ENCODE measurements at places on chromosomes 1 and 21. TPM values are rescaled to one million over a fixed set of nuclear protein-coding genes. Genes with fewer than 3 reads are reported as not detected.

DNA sequence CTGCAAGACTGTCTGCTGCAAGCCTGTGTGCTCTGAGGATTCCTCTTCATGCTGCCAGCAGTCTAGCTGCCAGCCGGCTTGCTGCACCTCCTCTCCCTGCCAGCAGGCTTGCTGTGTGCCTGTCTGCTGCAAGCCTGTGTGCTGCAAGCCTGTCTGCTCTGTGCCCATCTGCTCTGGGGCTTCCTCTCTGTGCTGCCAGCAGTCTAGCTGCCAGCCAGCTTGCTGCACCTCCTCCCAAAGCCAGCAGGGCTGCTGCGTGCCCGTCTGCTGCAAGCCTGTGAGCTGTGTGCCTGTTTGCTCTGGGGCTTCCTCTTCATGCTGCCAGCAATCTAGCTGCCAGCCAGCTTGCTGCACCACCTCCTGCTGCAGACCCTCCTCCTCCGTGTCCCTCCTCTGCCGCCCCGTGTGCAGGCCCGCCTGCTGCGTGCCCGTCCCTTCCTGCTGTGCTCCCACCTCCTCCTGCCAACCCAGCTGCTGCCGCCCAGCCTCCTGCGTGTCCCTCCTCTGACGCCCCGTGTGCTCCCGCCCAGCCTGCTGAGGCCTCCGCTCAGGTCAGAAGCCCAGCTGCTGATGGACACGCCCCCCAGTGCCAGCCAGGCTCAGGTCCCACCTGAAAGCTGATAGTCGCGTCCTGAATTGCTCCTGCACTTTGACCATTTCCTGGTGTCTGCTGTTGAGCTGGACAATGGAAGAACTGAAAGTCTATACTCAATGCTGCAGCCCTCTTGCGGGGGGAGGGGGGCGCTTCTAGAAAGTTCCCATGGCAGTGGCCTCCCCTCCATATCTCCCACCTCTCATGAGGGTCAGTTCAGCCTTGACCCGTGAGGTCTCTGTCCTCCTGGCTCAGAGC lies 1.2 kb downstream of the KRTAP10-4 start:
- peaks cover 3% of the 10 kb centered on the region for H3K36me3 ChIP-seq
- DNase-seq = no peak
- H3K4me1 ChIP-seq = no peaks in the 10 kb centered on the region
- no peak overlapping the region for H3K4me3 ChIP-seq

DNA sequence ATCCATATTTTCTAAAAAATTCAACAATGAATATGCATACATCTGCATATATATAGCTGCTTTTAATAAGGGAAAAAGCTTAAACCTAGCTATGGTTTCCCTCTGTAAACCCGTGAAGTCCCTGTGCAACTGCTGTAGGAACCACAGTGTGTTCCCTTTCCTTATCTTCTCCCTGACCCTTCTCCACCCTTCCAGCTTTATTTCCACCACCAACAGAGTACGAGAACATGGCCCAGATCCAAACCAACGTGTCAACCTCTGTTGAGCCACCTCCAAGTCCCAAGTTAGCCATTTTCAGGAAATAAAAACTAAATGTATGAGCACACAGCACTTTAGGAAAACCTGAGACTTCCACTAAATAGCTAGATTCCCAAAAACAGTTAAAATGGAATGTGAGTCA lies 20.3 kb downstream of the SUSD4 start:
- no peak overlapping the region for H3K27ac ChIP-seq
- no peak for DNase-seq
- no peaks in the 10 kb centered on the region for H3K36me3 ChIP-seq
- no peak overlapping the region for H3K4me3 ChIP-seq
- H3K27me3 ChIP-seq = no peaks in the 10 kb centered on the region

GRCh38 chr1:119647734-119648619 lies at the start of gene ZNF697:
ZNF697 (minus strand) TSS chr1:119648266; CDS start chr1:119626100, 22,166 bp downstream.
- H3K4me3 ChIP-seq = peak within 1 kb of the TSS; percentile 94
- H3K27ac ChIP-seq = no peak within 1 kb of the TSS
- H3K4me1 ChIP-seq = peaks cover 13% of the 10 kb centered on the region
- DNase-seq = peak; percentile 96
- H3K36me3 ChIP-seq = peaks cover 3% of the 10 kb centered on the region

DNA sequence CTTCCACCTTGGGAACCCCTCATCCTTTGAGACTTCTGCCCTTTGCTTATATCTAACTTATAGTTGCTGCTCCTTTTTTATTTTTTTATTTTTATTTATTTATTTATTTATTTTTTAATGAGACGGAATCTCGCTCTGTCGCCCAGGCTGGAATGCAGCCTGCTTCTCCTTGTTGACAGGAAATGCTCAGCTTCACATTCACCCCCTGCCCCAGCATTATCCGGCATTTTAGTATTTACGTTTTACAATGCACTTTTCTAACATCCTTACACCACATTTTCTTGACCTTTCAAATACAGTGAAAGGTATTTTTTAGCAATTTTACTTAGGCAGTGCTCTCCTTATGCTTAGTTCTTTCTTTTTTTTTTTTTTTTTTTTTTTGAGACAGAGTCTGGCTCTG lies 14.9 kb downstream of the CXADR start:
- no peak for DNase-seq
- no peak overlapping the region for H3K4me3 ChIP-seq
- H3K27ac ChIP-seq = peak overlapping the region; percentile 70
- peaks cover 32% of the 10 kb centered on the region for H3K36me3 ChIP-seq
- peaks cover 8% of the 10 kb centered on the region for H3K4me1 ChIP-seq
- H3K27me3 ChIP-seq = no peaks in the 10 kb centered on the region

DNA sequence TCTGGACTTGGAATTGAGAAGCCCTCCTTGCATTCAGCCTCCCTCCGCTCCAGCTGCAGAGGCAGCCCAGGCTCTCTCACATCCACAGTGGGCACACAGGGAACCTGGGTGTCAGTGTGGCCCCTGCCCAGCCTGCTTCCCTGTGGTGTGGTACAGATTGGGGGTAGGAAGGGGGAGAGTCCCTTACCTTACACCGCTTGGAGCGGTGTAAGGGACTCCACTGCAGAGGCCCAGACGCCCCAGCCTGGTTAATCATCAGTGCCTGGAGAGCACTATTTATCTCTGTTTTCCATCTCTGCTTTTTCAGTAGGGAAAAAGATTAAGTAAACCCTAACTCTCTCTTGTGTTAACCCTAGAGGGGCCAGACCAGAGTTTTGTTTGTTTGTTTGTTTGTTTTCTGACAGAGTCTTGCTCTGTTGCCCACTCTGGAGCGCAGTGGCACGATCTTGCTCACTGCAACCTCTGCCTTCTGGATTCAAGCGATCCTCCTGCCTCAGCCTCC lies 803 bp upstream of the RHBG start:
- no peaks in the 10 kb centered on the region for H3K27me3 ChIP-seq
- H3K27ac ChIP-seq = no peak overlapping the region
- peak overlapping the region; percentile 45 for H3K4me3 ChIP-seq
- no peaks in the 10 kb centered on the region for H3K36me3 ChIP-seq

- peaks cover 9% of the 10 kb centered on the region for H3K4me1 ChIP-seq
- H3K27me3 ChIP-seq = peaks cover 3% of the 10 kb centered on the region
- peak overlapping the region; percentile 79 for H3K4me3 ChIP-seq
Observed at GRCh38 chr1:210233216-210233494, 559 bp downstream of the SERTAD4 start.

DNA sequence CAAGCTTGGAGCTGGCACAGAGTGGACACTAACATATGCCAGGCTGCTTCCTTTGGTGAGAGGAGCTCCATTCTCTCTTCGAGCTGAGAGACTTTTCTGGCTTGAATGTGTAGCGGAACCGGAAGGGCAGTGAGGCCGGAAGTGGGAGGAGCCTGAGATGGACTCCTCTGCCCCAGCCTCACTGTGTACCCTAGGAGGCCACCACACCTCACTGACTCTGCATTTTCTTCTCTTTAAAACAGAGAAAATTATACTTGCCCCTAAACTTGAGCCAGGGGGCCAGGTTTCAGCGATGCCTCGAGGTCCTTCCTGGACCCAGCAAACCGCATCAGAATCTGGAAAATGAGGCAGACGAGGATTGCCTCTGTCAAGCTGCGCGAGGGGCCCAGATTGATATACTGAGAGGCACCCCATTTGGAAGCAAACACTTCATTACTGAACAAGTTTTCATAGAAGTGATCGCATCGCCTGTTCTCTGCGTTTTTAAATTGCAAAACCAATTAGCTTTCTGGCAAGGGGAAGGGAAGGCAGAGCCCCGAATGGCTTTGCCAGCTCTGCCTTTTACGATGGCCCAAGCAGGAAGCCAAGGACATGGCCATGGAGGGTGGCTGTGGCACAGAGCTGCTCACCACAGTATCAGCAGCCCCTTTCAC lies 708.1 kb downstream of the PTPRU start:
- H3K27me3 ChIP-seq = no peaks in the 10 kb centered on the region
- no peak overlapping the region for H3K4me3 ChIP-seq
- H3K27ac ChIP-seq = no peak overlapping the region
- H3K4me1 ChIP-seq = peaks cover 8% of the 10 kb centered on the region
- no peak for DNase-seq

DNA sequence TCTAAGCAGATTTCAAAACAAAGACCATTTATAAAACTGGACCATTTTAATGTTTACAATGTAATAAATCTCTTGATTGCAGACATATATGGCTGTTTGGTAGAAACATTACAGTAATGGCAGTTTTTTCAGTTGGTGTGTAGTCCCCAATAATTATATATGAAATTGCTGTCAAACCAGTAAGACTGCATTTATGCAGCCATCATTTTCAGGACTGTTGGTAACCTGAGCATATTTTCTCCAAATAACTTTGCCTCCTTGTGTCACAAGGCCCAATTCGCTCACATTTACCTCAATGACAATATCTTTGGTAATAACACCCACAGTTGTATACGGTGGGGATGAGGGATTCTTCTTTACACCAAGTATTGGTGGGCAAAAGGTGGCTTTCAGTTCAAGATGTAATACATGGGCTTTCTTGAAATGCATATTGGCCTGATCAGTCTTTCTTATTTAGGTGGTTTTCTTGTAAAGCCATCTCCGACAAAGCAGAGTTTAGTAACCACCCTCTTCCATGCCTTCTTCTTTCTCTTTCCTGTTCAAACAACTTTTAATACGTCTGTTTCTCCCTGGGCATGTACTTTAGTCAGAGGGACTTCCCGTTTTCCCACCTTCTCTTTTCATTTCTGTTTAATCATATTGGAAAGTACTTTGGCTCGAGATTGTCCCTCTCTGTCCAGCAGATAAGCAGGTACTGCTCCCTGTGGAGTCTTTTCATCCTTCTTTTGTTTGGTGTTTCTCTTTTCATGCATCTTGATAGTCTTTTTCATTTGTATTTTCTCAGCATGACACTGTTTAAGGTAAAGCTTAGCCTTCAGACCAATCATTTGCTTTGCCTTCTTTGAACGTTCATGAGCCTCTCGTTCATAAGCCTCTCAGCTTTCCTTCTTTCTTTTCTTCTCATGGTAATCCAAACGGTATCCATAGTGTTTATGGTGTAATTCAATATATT lies 30.4 kb downstream of the ATP2B4 start:
- no peak for DNase-seq
- no peaks in the 10 kb centered on the region for H3K36me3 ChIP-seq
- H3K27ac ChIP-seq = no peak overlapping the region
- H3K27me3 ChIP-seq = no peaks in the 10 kb centered on the region

GRCh38 chr1:78322928-78323680 lies 167.7 kb upstream of the PTGFR start:
- no peaks in the 10 kb centered on the region for H3K4me1 ChIP-seq
- no peaks in the 10 kb centered on the region for H3K36me3 ChIP-seq
- H3K4me3 ChIP-seq = no peak overlapping the region
- DNase-seq = no peak
- no peak overlapping the region for H3K27ac ChIP-seq

DNA sequence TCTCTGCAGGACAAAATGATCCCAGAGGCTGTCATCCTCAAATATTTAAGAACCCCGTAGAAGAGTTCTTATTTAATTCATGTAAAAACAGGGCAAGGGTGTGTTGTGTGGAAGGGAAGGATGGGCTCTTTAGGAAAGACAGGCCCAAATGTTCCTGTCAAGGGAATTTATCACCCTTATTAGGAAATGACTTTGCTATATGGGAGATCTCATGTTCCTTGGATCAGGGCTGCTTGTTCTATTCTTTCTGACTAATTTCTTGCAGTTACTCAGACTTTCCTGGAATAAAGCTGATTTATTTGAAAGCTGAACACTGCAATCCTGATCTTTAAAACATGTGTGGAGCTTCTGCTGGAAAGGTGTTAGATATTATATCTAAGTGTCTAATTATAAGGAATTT lies 72.8 kb downstream of the SELENOF start:
- no peaks in the 10 kb centered on the region for H3K27me3 ChIP-seq
- no peak for DNase-seq
- no peak overlapping the region for H3K27ac ChIP-seq
- H3K36me3 ChIP-seq = no peaks in the 10 kb centered on the region
- no peaks in the 10 kb centered on the region for H3K4me1 ChIP-seq
- no peak overlapping the region for H3K4me3 ChIP-seq

- DNase-seq = no peak
- no peak overlapping the region for H3K27ac ChIP-seq
- no peak overlapping the region for H3K4me3 ChIP-seq
- no peaks in the 10 kb centered on the region for H3K4me1 ChIP-seq
- no peaks in the 10 kb centered on the region for H3K27me3 ChIP-seq
Observed at GRCh38 chr1:201051399-201051798, 27.9 kb upstream of the KIF21B start.

GRCh38 chr1:72954943-72955342 lies 672.6 kb upstream of the NEGR1 start:
- no peak overlapping the region for H3K27ac ChIP-seq
- H3K36me3 ChIP-seq = no peaks in the 10 kb centered on the region
- DNase-seq = no peak
- no peak overlapping the region for H3K4me3 ChIP-seq
- H3K27me3 ChIP-seq = no peaks in the 10 kb centered on the region

DNA sequence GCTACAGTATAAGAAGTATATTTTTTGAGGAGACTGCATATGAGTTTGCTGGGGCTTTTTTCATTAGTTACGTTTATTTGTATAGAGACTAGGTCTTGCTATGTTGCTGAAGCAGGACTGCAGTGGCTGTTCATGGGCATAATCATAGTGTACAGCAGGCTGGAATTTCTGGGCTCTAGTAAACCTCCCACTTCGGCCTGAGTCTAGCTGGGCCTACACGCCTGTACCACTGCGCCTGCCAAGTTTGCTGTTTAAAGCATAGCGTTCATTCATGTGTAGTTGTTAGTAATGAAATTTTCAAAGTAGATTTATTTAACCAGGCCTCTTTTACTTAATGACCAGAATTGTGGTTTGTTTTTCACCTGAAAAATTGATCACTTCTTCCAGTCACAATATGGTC lies 33.8 kb downstream of the HS2ST1 start:
- 0 out of 2 replicates have a peak, but pooled peaks cover 4% of the 10 kb centered on the region for H3K36me3 ChIP-seq
- DNase-seq = no peak
- no peaks in the 10 kb centered on the region for H3K4me1 ChIP-seq
- H3K27ac ChIP-seq = no peak overlapping the region
- no peaks in the 10 kb centered on the region for H3K27me3 ChIP-seq

- DNase-seq = peak; percentile 51
- no peak within 1 kb of the TSS for H3K27ac ChIP-seq
- H3K27me3 ChIP-seq = peaks cover 7% of the 10 kb centered on the region
- no peaks in the 10 kb centered on the region for H3K36me3 ChIP-seq
Observed at GRCh38 chr1:207495801-207496792, at the start of gene CR1. CR1 (plus strand) TSS chr1:207496157; CDS start chr1:207496268, 111 bp downstream.

Gene ADIPOR1
- 69.7 TPM for total RNA-seq

Gene HIVEP3
- 1.2 TPM for total RNA-seq

Gene PM20D1
- not detected for total RNA-seq

Gene NMNAT1
- 2.8 TPM for total RNA-seq

Gene PTPN14
- 79.0 TPM for total RNA-seq

Gene RPF1
- 36.1 TPM for total RNA-seq

Gene PROK1
- total RNA-seq = not detected

Gene SLC26A9
- not detected for total RNA-seq
